ENCODE measurements at places on chromosomes 4 and X.

- no peak for DNase-seq
Observed at GRCh38 chr4:53512608-53513007, 78.7 kb downstream of the LNX1 start.

DNA sequence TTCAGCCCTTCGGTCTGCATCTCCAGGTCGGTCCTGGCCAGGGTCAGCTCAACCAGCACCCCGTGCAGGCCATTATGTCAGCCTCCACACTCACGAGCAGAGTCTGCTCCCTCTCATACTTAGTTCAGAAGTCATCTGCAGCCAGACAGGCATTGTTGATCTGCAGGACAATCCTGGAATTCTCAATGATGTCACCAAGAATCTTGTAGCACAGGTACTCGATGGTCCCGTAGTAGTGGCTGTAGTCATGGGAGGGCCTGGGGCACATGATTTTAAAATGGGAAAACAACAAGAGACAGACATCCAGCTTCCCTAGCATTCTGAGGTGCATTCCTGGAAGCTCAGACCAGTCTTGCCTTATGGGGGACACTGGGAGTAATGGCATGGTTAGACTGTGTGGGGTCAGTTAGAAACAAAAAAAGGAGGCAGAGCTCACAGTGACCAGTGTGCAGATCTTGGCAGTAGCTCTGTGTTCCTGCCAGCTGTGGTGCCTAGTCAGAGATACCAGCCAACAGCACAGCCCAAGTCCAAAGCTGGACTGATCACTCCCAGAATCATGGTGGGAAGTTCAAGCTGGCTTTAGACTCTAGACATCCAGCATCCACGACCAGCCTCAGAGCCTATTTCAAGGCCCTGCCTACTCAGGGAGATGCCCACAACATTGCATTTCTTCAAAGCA, 31.9 kb downstream of the LRIT3 start:
- no peak for DNase-seq

DNA sequence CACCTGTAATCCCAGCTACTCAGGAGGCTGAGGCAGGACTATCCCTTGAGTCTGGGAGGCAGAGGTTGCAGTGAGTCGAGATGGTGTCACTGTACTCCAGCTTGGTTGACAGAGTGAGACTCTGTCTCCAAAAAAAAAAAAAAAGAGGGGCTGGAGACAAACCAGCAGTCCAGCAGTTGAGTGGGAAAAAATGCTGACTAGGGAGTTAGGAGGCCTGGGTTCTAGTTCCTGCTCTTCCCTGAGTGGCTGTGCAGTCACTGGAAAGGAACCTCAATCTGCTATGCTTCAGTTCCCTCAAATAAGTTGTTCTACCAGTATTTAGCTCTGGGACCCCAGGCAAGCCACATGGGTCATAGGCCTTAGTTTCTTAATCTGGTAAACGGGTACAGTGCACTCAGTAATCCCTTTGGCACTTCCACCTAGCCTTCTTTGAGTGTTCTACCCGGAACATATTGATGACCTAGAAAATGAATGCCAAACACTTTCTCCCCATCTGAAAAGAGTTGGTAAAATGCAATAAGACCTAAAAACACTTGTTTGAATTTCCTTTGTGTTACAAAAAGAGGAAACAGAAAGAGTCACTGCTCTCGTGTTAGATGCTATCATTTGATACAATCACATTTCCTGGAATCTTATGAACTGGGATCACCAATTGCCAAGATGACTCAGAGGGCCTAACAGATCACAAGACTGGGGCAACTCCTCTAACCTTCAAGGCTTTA, 99.3 kb upstream of the EGFL6 start:
- no peak for DNase-seq

DNA sequence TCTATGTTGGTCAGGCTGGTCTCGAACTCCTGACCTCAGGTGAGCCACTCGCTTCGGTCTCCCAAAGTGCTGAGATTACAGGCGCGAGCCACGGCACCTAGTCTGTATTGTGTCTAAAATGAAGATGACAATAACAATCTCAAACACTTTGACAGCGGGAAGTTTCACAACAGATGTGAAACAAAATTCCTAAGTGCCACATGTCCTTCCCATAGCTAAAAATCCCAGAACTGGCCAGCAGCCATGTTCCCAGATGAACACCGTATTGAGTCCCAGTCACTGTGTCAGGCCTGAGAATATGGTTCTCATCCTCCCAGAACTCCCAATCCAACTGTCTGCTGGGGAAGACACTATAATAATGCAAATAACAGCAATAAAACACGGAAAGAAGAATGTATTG, 16.4 kb upstream of the KLHL8 start:
- no peak for DNase-seq

DNA sequence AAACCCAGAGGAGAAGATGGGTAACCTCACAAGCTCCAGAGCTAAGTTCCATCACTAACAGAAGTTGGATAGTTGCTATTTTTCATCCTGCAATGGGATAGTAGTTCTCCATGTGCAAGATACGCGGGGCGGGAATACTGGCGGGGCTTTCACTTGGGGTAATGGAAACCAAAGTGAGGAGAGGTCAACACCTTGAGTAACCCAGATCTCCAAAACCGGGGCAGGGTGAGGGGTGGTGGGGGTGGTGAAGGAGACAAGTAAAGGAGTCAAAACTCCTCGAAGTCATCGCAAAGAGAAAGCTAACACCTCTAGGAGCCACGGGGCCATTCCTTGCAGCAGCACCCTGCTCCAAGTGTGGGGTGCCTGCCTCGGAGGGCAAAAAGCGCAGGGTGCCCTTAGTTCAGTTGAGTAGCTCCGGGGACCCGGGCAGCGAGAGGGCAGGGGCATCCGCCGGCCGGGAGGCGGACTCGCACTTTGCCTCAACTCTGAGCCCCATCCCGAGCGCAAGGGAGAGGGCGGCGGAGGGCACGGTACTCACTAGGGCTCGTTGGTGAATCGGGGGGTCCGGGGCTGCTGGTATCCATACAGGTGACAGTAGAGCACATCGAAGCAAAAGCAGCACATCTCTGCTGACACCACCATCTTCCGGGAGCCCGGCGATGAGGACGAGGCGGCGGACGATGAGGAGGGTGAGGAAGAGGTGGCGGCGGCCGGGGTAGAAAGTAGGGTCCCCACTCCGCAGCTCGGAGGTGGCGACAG, 645 bp downstream of the AMMECR1 start:
- no peak for DNase-seq

- DNase-seq = no peak
Observed at GRCh38 chr4:169248645-169249044, 22.1 kb downstream of the SH3RF1 start.

DNA sequence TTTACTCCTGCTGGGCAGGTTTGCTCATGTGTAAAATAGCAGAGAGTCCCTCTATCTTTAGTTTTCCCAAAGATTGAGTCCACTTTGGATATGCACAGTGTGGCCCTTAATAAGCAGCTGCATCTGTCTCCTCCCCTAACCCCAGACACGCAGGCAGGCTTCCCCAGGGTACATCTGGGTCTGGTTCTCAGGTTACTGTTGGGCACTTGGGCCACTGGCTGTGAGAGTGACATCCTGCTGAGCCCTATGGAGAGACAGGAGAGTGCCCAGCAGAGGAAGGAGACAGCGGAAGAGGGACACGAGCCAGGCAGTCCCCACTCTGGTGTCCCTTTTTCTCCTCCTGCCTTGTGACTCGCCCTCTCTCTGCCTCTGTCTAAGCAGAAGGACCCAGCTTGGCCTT, 16.0 kb downstream of the XK start:
- no peak for DNase-seq

- no peak for DNase-seq
Observed at GRCh38 chr4:154354883-154355282, 136.7 kb downstream of the DCHS2 start.

DNA sequence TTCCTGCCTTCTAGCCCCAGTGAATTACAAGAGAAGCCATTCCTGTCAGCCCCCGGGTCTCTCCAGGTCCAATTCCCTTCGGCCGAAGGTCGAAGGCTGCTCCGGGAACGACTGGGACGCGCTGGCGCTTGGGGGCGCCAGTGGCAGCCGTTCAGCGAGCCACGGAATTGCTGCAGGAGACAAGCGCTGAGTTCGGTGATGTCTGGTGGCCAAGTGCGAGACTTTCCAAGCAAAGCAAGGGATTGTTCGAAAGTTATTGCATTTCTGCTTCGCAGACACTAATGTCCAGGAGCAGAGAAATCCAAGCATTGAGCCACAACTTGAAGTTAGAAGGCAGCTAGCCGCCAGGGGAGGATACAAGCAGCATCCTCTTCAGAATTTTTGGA, 1.1 kb upstream of the DKK2 start:
- DNase-seq = no peak

Data from stimulated activated CD4-positive, alpha-beta T cell treated with anti-CD3 and anti-CD28 coated beads, Interleukin-1b, Interleukin-23, amount 100 ng/mL, for 1 hour (primary cell).